ENCODE measurements at places on chromosomes 1 and 21. TPM values are rescaled to one million over a fixed set of nuclear protein-coding genes. Genes with fewer than 3 reads are reported as not detected.

GRCh38 chr1:207888652-207889051, 22.3 kb downstream of the CD34 start:
- no peak overlapping the region for H3K27ac ChIP-seq
- no peaks in the 10 kb centered on the region for H3K4me1 ChIP-seq
- H3K27me3 ChIP-seq, result no peaks in the 10 kb centered on the region
- no peaks in the 10 kb centered on the region for H3K36me3 ChIP-seq
- no peak for DNase-seq
- H3K4me3 ChIP-seq, result no peak overlapping the region

DNA sequence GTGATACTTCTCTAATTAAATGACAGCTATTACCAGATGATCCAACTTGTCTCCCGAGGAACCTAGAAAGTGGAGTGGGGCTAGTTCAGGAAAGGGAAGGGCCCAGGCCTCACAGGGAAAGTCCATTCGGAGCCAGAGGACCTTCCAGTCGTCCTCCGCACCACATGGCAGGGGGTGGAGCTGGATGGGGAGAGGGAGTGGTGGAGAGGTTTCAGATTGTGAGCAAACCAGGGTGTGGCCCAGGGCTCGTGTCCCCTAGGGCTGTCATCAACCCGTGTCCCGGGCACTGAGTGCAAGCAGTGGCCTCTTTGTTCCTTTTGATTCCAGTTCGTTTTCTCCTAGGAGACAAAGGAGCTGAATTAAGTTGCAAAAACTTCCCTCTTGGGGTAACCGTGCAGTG, 114.9 kb downstream of the HUNK start:
- no peaks in the 10 kb centered on the region for H3K27me3 ChIP-seq
- no peak overlapping the region for H3K27ac ChIP-seq
- no peak overlapping the region for H3K4me3 ChIP-seq
- no peak for DNase-seq
- H3K4me1 ChIP-seq, result no peaks in the 10 kb centered on the region
- no peaks in the 10 kb centered on the region for H3K36me3 ChIP-seq

DNA sequence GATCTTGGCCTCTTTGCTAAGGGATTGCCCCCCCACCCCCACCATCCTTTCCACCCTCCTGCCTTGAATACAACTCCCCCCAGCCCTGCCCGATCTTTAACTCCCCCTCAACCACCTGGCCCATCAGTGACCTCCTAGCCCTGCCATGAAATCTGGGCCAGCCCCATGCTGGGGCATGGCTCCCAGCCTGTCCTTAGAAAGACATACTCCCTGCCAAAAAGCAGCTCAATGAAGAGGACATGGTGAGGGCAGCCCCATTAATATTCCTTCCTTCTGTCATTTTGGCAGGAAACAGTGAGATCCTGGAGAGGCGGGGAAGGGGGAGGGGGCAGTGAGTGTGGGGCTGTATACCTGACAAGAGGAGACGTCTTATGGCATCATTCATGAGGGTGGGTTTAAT, 66.8 kb upstream of the DISP3 start:
- no peak for DNase-seq
- H3K4me3 ChIP-seq, result no peak overlapping the region

DNA sequence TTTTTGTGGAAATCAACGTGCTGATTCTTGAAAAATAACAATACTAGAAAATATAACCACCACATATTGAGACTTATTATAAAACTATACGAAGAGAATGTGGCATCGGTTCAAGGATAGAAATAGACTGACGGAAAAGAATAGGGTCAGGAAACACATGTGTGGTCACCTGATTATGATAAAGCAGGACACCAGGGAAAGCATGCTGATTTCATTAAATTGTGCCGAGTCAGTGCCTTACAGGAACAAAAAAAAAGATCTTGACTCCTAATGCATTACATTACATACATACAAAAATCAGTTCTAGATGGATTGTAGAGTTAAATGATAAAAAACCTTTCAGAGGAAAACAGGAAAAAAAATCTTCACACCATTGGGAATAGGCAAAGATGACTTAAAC, 43.5 kb upstream of the SERPINC1 start:
- no peaks in the 10 kb centered on the region for H3K27me3 ChIP-seq
- no peaks in the 10 kb centered on the region for H3K4me1 ChIP-seq
- H3K36me3 ChIP-seq, result peaks cover 9% of the 10 kb centered on the region

DNA sequence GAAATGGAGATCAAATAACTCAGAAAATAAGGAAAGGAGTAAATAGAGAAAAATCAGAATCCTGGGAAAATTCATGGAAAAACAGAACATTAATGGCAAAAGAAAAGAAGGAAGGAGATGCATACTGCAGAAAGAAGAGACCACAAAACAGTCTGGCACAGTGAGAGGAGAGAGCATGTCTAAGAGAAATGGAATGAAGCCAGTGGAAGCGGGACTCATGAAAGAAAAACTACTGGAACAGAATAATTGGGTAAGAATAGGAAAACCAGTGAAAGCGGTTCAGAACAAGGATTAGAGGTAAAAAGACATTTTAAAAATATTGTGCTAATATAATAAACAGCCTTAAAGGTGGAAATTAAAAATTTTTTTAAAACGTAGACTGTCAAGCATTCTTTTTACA, 93.6 kb upstream of the GREM2 start:
- H3K36me3 ChIP-seq, result no peaks in the 10 kb centered on the region
- DNase-seq, result no peak
- H3K4me1 ChIP-seq, result no peaks in the 10 kb centered on the region
- H3K4me3 ChIP-seq, result no peak overlapping the region
- no peak overlapping the region for H3K27ac ChIP-seq

Gene FAM151A
- not detected for total RNA-seq

DNA sequence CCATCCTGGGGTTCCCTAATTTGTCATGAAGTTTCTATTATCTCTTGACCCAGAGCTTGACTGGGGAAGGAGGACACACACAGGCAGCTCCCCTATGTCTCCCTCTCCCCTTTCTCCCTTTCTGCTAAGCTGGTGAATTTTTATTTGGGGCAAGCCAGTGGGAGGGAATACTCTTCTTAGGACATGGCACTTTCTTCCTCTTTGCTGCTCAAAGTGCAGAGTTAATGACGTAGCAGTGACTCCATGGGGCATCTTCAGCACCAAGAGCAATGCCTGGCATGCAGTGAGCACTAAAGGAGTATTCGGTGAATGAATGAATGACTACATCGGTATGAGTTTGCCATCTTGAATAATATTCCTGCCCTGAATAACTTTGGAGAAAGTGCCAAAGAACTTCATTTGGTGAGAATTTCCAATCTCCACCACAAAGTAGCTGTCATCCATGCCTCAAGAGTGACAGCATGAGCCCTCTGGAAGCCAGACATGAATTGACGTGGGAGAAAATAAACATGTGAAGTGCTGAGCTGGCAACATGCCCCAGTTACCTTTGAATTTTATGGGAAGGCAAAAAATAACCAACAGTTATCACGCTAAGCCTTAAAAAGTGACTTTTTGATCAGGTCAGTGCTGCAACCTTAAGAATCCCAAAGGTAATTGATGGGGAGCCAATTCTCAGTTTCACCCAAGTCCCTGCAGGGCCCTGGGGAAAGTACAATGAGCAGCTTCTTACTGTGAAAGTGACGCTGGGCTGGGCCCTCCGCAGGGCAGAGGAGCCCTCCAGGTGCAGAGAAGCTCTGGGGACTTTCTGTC, 22.1 kb upstream of the ATF3 start:
- peaks cover 2% of the 10 kb centered on the region for H3K27me3 ChIP-seq
- no peak for DNase-seq
- H3K4me1 ChIP-seq, result no peaks in the 10 kb centered on the region
- no peak overlapping the region for H3K27ac ChIP-seq

DNA sequence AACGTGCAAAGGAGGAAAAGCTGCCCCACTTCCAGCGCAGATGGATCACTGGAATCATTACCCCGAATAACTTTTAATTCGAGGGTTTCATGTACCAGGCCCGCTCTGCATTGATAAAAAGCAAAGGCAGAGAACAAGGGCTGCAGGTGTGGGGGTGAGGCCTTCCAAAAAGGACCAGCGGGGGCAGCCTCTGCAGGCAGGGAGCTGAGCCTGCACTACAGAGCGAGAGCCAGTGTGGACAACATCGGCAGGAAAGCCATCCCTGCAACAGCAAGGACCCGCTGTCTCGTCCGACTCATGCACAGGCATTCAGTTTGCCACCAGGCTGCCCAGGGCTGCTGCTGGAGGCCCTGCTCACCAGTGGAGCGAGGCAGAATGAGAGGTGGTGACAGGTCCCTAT, 27.1 kb upstream of the AJAP1 start:
- no peak overlapping the region for H3K4me3 ChIP-seq
- no peaks in the 10 kb centered on the region for H3K36me3 ChIP-seq
- no peak overlapping the region for H3K27ac ChIP-seq
- H3K27me3 ChIP-seq, result peaks cover 2% of the 10 kb centered on the region
- H3K4me1 ChIP-seq, result no peaks in the 10 kb centered on the region
- no peak for DNase-seq

- H3K4me3 ChIP-seq, result no peak overlapping the region
- no peaks in the 10 kb centered on the region for H3K36me3 ChIP-seq
- no peaks in the 10 kb centered on the region for H3K4me1 ChIP-seq
- no peaks in the 10 kb centered on the region for H3K27me3 ChIP-seq
- no peak for DNase-seq
Observed at GRCh38 chr1:246647513-246647912, 76.7 kb upstream of the SCCPDH start.

Gene SLAMF1
- 0.36 TPM for total RNA-seq

DNA sequence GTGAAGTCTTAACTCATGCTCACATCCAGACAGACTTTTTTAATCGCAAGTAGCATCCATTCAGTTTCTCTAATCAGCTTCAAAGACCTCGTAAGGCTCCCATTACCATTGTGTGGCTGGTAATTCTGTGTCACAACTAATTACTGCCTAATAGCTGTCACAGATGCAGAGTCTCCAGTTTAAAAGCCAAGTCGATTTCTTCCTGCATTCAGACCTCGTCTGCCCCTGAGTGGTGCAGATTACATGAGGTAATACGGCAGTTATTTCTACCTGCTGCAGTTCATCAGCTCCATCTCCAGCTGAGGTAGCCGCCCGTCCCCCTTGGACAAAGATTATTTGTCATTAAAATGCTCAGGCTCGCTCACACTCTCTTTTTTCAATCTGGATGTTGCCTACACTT, 34.4 kb upstream of the OLIG2 start:
- H3K4me3 ChIP-seq, result no peak overlapping the region
- H3K27ac ChIP-seq, result no peak overlapping the region
- no peak for DNase-seq
- H3K36me3 ChIP-seq, result no peaks in the 10 kb centered on the region

Gene TNFRSF14
- total RNA-seq, result 105 TPM

GRCh38 chr1:181386951-181387350, 96.4 kb upstream of the CACNA1E start:
- DNase-seq, result no peak
- no peaks in the 10 kb centered on the region for H3K4me1 ChIP-seq
- no peaks in the 10 kb centered on the region for H3K36me3 ChIP-seq
- no peak overlapping the region for H3K4me3 ChIP-seq

GRCh38 chr1:33402206-33402605, 28.7 kb downstream of the PHC2 start:
- H3K4me1 ChIP-seq, result no peaks in the 10 kb centered on the region
- H3K27ac ChIP-seq, result no peak overlapping the region

- H3K27me3 ChIP-seq, result no peaks in the 10 kb centered on the region
- H3K4me3 ChIP-seq, result no peak overlapping the region
- H3K36me3 ChIP-seq, result no peaks in the 10 kb centered on the region
- no peaks in the 10 kb centered on the region for H3K4me1 ChIP-seq
Observed at GRCh38 chr1:247366926-247367645, 35.4 kb upstream of the ZNF496 start.

DNA sequence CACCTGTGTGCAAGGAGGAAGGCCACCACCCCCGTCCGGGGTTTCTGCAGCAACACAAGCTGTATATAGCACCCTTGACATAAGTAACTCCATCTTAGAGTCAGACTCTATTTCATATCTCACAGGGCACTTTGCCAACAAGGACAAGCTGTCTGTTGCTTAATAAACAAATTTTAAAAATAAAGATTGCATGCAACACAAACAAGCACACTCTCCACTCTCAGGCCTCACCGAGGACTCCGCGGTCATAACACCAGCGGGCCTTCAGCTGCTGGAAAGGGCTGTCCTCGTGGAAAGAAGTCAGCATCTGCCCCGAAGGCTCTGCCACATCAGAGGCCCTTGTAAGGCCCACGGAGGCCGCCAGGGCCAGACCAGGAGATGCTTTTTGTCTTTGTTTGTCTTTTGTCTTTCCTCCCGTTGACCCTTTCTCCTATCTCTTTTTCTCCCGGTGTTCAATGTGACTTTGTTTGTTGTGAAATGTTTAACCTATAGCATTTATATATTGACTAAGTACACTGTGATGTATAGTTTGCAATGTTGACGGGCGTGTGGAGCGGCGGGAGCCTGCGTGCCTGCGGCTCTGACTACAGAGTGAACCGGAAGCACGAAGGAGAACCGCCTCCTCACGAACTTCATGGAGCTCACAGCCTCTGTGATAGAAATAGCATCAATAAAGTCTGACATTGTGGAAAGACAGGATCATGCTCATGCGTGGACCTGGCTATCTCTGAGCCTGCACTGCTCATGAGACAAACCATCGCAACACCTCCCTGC, 24.1 kb downstream of the MEGF6 start:
- DNase-seq, result no peak
- H3K27me3 ChIP-seq, result no peaks in the 10 kb centered on the region
- no peak overlapping the region for H3K27ac ChIP-seq
- no peaks in the 10 kb centered on the region for H3K36me3 ChIP-seq
- H3K4me1 ChIP-seq, result no peaks in the 10 kb centered on the region

DNA sequence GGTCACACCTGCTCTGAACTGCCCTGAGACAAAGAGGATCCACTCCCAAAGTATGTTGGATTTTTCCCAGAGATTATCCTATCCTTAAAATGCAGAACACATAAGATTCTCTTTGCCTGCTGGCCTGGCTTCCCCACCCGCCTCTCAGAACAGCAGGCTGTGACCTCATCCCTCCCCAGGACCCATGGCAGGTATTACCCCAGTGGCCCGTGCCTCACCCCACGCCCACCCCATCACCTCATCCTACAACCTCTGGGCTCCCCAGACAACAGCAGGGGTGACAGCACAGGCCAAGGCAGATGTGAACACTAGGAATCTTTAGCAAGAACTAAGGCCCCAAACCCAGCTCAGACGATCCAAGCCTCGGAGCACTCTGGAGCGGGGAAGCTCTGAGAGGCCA, 35.1 kb upstream of the S100A7 start:
- no peaks in the 10 kb centered on the region for H3K4me1 ChIP-seq
- H3K27me3 ChIP-seq, result no peaks in the 10 kb centered on the region
- no peaks in the 10 kb centered on the region for H3K36me3 ChIP-seq
- no peak overlapping the region for H3K4me3 ChIP-seq
- DNase-seq, result no peak
- H3K27ac ChIP-seq, result no peak overlapping the region

Gene PGLYRP4
- not detected for total RNA-seq

DNA sequence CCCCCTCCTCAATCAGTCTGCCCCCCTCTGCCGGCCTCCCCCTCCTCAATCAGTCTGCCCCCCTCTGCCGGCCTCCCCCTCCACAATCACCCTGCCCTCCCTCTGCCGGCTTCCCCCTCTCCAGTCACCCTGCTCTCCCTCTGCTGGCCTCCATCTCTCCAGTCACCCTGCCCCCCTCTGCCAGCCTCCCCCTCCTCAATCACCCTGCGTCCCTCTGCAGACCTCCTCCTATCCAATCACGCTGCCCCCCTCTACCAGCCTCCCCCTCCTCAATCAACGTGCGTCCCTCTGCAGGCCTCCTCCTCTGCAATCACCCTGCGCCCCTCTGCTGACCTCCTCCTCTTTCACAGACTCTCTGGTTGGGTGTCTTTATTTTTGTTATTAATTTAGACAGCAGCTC, 11.5 kb upstream of the C1orf198 start:
- H3K27me3 ChIP-seq, result peaks cover 4% of the 10 kb centered on the region
- H3K4me3 ChIP-seq, result no peak overlapping the region
- H3K36me3 ChIP-seq, result no peaks in the 10 kb centered on the region
- no peaks in the 10 kb centered on the region for H3K4me1 ChIP-seq
- H3K27ac ChIP-seq, result no peak overlapping the region

GRCh38 chr1:182404781-182405180, 4.3 kb upstream of the TEDDM1 start:
- H3K27ac ChIP-seq, result no peak overlapping the region
- H3K36me3 ChIP-seq, result no peaks in the 10 kb centered on the region
- H3K4me1 ChIP-seq, result no peaks in the 10 kb centered on the region
- no peak overlapping the region for H3K4me3 ChIP-seq
